ENCODE measurements at places on chromosomes 11 and 22.

- no peaks in the 10 kb centered on the region for H3K36me3 ChIP-seq
- H3K4me1 ChIP-seq = no peaks in the 10 kb centered on the region
- DNase-seq = no peak
Measured at GRCh38 chr11:96960926-96961325, 571.1 kb downstream of the JRKL start.

DNA sequence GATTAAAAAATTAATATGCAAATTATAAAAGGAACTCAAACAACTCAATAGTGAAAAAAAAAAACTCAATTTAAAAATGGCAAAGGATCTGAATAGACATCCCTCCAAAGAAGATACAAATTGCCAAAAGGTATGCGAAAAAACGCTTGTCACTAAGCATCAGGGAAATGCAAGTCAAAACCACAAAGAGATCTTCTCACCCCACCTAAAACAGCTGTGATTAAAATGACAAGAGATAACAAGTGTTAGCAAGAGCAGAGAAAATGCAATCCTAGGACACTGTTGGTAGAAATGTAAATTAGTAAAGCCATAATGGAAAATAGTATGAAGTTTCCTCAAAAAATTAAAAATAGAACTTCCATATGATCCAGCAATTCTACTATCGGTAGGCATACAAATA lies 166.3 kb upstream of the ZC3H12C start:
- H3K4me3 ChIP-seq = no peak overlapping the region
- peaks cover 1% of the 10 kb centered on the region for H3K27me3 ChIP-seq
- no peak overlapping the region for H3K27ac ChIP-seq
- no peak for DNase-seq

- no peaks in the 10 kb centered on the region for H3K27me3 ChIP-seq
- H3K4me3 ChIP-seq = no peak overlapping the region
- no peaks in the 10 kb centered on the region for H3K4me1 ChIP-seq
- H3K27ac ChIP-seq = no peak overlapping the region
- no peaks in the 10 kb centered on the region for H3K36me3 ChIP-seq
- DNase-seq = no peak
Measured at GRCh38 chr11:111098091-111098490, 147.4 kb upstream of the POU2AF2 start.

GRCh38 chr11:20511982-20512381 lies 87.4 kb upstream of the SLC6A5 start:
- DNase-seq = no peak
- H3K4me1 ChIP-seq = peaks cover 3% of the 10 kb centered on the region
- H3K27me3 ChIP-seq = no peaks in the 10 kb centered on the region

- H3K36me3 ChIP-seq = no peaks in the 10 kb centered on the region
- DNase-seq = no peak
- no peak overlapping the region for H3K4me3 ChIP-seq
- no peak overlapping the region for H3K27ac ChIP-seq
Measured at GRCh38 chr22:30562366-30562765, 12.1 kb downstream of the GAL3ST1 start.

GRCh38 chr22:42699976-42700352 lies 20.7 kb downstream of the A4GALT start:
- no peak overlapping the region for H3K4me3 ChIP-seq
- DNase-seq = no peak
- H3K27ac ChIP-seq = no peak overlapping the region
- no peaks in the 10 kb centered on the region for H3K4me1 ChIP-seq

- DNase-seq = no peak
- H3K4me1 ChIP-seq = no peaks in the 10 kb centered on the region
- H3K4me3 ChIP-seq = no peak overlapping the region
- H3K27me3 ChIP-seq = no peaks in the 10 kb centered on the region
Measured at GRCh38 chr11:85875505-85875904, 20.3 kb downstream of the CCDC83 start.

DNA sequence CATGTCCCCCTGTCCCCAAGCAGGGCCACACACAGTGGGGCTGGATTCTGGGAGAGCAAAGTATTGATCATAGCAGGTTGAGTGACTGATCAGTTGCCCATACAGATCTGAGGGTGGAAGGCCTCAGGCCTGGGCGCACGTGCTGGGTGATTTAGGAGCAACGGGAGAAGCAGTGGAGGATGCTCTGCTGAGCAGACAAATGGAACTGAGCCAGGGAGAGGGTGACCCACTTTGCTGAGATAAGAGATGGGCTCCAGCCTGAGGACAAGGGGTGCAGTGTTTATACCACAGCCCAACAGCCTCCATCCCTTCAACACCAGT lies 15.0 kb downstream of the GNAZ start:
- H3K27ac ChIP-seq = no peak overlapping the region
- H3K4me3 ChIP-seq = no peak overlapping the region
- peaks cover 8% of the 10 kb centered on the region for H3K27me3 ChIP-seq
- H3K4me1 ChIP-seq = no peaks in the 10 kb centered on the region
- no peak for DNase-seq

- no peak overlapping the region for H3K4me3 ChIP-seq
- peaks cover 2% of the 10 kb centered on the region for H3K27me3 ChIP-seq
- DNase-seq = no peak
- H3K27ac ChIP-seq = no peak overlapping the region
- no peaks in the 10 kb centered on the region for H3K4me1 ChIP-seq
Measured at GRCh38 chr22:24878969-24879368, 67.5 kb downstream of the LHFPL7 start.

GRCh38 chr11:134845474-134846327 lies 433.7 kb upstream of the B3GAT1 start:
- no peak for DNase-seq
- H3K27me3 ChIP-seq = peaks cover 6% of the 10 kb centered on the region
- H3K4me1 ChIP-seq = no peaks in the 10 kb centered on the region
- H3K27ac ChIP-seq = no peak overlapping the region

DNA sequence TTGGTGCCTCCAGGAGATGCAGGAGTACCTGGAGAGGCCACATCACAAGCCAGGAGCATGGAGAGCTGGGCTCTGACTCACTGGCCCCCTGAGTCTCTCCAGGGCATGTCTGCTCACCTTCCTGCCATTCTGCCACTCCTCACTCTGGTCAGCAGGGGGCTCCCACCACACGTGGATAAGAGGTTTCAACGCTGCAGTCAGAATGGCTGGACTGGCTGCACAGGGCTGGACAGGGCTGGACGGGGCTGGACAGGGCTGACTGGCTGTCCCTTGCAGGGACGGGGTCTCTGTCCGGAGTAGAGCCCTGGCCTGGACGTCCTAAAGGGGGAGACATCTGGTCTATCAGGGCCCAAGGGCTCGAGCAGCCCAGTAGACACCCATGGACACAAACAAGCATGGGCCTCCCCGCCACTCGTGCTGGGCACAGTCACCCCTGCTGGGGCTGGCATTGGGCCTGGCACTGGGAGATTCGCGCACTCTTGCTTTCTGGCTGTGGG lies 34.6 kb downstream of the CYTH4 start:
- peak; percentile 85 for DNase-seq
- no peak overlapping the region for H3K4me3 ChIP-seq
- peaks cover 3% of the 10 kb centered on the region for H3K4me1 ChIP-seq
- peaks cover 4% of the 10 kb centered on the region for H3K27me3 ChIP-seq

GRCh38 chr22:22200569-22201184 lies 43.9 kb upstream of the VPREB1 start:
- no peak for DNase-seq
- H3K4me1 ChIP-seq = no peaks in the 10 kb centered on the region
- H3K27me3 ChIP-seq = peaks cover 15% of the 10 kb centered on the region
- H3K4me3 ChIP-seq = no peak overlapping the region
- no peak overlapping the region for H3K27ac ChIP-seq

GRCh38 chr11:60264644-60265043 lies 15.8 kb upstream of the MS4A4A start:
- H3K27ac ChIP-seq = no peak overlapping the region
- H3K36me3 ChIP-seq = no peaks in the 10 kb centered on the region
- H3K4me3 ChIP-seq = no peak overlapping the region
- no peak for DNase-seq
- peaks cover 5% of the 10 kb centered on the region for H3K27me3 ChIP-seq

- H3K4me3 ChIP-seq = peak overlapping the region; percentile 0
- no peaks in the 10 kb centered on the region for H3K4me1 ChIP-seq
- peaks cover 6% of the 10 kb centered on the region for H3K27me3 ChIP-seq
- DNase-seq = no peak
Measured at GRCh38 chr11:72511393-72512047, 77.2 kb upstream of the CLPB start.

DNA sequence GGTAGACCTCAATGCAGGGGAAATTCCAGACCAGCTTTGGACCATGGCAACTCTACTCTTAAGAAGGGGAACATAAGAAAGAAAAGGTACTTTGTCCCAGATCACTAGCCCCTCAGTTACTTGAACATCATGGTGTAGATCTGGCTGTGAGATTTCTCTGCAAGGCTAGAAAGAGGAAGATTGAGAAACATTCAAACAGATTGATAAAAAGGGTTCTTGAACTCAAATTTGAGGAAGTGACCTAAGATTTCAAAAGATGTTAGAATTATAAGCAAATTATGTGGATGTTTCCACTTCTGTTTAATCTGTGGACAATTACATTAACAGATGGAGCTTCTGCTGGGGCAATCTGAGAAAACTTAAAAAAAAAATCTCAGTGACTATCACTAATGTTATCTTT lies 21.8 kb upstream of the UPB1 start:
- H3K27me3 ChIP-seq = peaks cover 2% of the 10 kb centered on the region
- H3K36me3 ChIP-seq = no peaks in the 10 kb centered on the region

- no peaks in the 10 kb centered on the region for H3K4me1 ChIP-seq
- H3K36me3 ChIP-seq = no peaks in the 10 kb centered on the region
- no peak overlapping the region for H3K4me3 ChIP-seq
- peaks cover 2% of the 10 kb centered on the region for H3K27me3 ChIP-seq
Measured at GRCh38 chr11:107988397-107989158, 20.1 kb upstream of the CUL5 start.

DNA sequence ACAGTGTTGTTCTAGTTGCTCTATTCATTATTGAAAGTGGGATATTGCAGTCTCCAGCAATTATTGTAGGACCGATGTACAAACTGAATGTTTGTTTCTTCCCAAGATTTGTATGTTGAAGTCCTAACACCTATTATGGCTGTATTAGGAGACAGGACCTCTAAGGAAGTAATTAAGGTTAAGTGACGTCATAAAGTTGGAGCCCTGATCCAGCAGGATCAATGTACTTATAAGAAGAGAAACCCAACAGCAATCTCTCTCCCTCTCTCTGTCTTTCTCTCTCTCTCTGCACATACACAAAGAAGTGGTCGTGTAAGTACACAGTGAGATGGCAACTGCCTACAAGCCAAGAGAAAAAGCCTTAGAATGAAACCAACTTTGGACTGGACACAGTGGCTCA lies 16.1 kb upstream of the SLC35C1 start:
- no peak for DNase-seq
- H3K27me3 ChIP-seq = no peaks in the 10 kb centered on the region
- no peak overlapping the region for H3K27ac ChIP-seq

GRCh38 chr22:22888571-22889353 lies 1.1 kb downstream of the IGLL5 start:
- no peaks in the 10 kb centered on the region for H3K36me3 ChIP-seq
- DNase-seq = no peak

- DNase-seq = peak; percentile 69
- H3K4me3 ChIP-seq = no peak overlapping the region
- no peaks in the 10 kb centered on the region for H3K36me3 ChIP-seq
- H3K27ac ChIP-seq = no peak overlapping the region
- no peaks in the 10 kb centered on the region for H3K27me3 ChIP-seq
Measured at GRCh38 chr11:11155962-11156815, 196.9 kb downstream of the CSNK2A3 start.

GRCh38 chr11:61828629-61829407 lies 718 bp downstream of the FADS2 start:
- H3K4me3 ChIP-seq = peak overlapping the region; percentile 98
- peaks cover 54% of the 10 kb centered on the region for H3K4me1 ChIP-seq
- peaks cover 19% of the 10 kb centered on the region for H3K27me3 ChIP-seq
- H3K36me3 ChIP-seq = peaks cover 21% of the 10 kb centered on the region

GRCh38 chr11:9663699-9664275 lies at the start of gene SWAP70:
TSS of gene SWAP70 (plus strand) at chr11:9664077. CDS start at chr11:9664180, 103 bp downstream.
- H3K27ac ChIP-seq = peak within 1 kb of the TSS; percentile 83
- peaks cover 26% of the 10 kb centered on the region for H3K4me1 ChIP-seq
- peak within 1 kb of the TSS; percentile 95 for H3K4me3 ChIP-seq

DNA sequence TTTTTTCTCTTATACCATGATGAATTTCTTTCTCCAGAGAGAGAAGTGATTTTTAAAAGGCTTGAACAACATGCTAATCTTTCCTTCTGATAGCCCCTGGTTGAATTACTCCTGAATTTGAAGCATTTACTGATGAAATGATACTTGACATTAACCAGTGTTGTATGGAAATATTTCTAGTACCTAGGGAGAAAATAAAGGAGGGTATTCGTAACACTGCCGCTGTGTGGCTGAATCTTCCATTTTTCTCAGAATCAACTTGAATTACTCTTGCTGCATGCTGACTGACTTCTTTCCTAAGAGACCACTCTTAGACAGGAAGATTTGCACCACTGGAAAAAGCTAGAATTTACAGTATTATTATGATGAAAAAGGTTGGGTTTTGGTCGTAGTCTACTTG lies 118.3 kb downstream of the FAT3 start:
- no peak for DNase-seq
- no peaks in the 10 kb centered on the region for H3K27me3 ChIP-seq
- H3K27ac ChIP-seq = no peak overlapping the region

DNA sequence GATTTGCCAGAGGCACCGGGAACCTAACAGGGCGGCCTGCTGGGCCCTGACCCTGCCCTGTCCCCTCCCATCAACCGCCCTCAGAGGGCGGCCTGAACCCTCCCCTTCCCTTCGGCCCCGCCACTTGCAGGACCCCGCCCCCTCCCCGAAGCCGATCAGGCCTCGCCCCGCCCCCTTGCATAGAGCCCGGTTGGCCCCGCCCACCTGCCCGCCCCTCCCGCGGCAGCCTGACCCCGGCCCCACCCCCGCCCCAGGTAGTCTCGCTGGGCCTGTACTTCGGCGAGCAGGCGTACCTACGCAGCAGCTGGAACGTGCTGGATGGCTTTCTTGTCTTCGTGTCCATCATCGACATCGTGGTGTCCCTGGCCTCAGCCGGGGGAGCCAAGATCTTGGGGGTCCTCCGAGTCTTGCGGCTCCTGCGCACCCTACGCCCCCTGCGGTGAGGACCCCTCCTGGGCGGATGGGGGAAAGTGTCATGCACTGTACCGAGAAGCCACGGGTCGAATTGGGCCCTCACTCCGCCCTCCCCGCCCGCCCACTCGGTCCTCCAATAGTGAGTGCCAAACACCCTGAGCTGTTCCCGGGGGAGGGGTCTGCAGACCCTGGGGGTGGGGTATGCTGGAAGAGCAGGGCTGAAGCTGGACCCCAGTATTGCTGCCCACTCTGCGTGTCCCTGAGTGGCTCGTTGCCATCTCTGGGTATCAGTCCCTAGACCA lies 94.1 kb downstream of the CACNA1I start:
- no peaks in the 10 kb centered on the region for H3K36me3 ChIP-seq
- H3K27me3 ChIP-seq = peaks cover 23% of the 10 kb centered on the region
- H3K4me3 ChIP-seq = no peak overlapping the region
- DNase-seq = peak; percentile 45
- H3K27ac ChIP-seq = no peak overlapping the region
